ENCODE measurements at places on chromosomes 2 and 18.

DNA sequence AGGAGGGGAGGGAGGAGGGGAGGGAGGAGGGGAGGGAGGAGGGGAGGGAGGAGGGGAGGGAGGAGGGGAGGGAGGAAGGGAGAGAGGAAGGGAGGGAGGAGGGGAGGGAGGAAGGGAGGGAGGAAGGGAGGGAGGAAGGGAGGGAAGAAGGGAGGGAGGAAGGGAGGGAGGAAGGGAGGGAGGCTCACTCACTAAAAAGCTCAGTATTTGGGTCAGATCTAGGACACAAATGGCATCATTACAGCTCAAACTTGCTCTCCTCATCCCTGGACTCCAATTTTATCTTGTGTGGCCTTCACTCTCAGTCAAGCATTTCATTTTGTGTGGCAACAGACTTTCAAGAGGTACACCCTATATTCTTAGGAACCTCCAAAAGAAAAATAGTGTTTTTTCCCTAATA is 435.4 kb downstream of the IRS1 start:
- DNase-seq = no peak

GRCh38 chr2:191436368-191437055 is 191.3 kb downstream of the MYO1B start:
- no peak for DNase-seq

DNA sequence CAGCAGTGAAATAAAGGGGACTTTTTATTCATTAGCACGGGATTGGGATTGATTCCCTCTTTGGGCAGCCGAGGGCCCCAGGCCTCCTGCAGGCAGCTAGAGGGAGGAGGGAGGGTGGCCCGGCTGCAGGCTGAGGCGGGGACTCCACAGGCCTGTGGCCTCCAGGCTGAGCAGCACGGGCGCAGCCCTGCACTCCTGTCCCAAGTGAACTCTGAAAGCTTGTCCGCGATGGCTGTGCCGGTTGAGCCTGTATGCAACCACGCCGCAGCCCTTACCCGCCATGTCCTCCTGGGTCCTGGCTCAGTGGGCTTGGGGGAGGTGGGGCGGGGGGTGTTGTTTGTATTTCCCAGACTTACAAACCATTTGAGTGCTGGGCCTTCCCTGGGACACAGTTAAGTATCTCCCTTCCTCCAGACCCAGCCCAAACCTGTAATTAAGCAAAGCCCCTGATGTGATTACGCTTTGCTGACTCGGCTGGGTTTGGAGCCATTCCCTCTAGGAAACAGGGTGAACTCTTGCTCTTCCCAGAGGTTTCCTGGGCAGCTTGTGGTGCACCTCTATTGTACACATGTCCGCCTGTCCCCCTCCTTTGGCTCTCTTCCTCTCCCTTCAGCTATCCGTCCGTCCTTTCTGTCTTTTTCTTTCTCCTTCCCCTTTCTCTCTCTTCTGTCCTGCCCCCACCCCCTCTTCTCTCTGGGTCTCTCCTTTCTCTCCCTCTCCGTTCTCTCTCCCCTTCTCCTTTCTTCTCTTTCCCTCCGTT is 5.3 kb downstream of the GLI2 start:
- DNase-seq = peak; percentile 65

GRCh38 chr2:128358941-128359731 is 40.5 kb upstream of the HS6ST1 start:
- DNase-seq = no peak

DNA sequence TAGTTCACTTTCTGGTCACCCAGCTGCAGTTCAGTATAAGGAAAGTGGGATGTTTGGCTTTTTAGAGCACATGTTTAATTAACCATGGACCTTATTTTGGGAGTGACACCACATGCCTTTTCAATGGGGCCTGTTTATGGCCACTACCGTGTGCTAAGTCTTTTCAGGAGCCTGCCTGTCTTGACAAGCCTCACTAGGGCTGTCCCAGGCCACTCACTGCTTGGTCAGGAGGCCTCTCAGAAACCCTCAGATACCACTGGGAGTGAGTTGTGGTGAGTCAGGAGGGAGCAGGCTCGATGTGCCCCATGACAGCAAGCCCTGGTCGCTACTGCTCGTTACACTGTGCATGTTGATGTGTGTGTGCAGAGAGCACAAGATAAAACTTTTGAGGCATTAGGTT is 123.0 kb downstream of the MAP4K4 start:
- DNase-seq = peak; percentile 43

- DNase-seq = no peak
Measured at GRCh38 chr2:127818794-127819425, 7.9 kb upstream of the WDR33 start.

DNA sequence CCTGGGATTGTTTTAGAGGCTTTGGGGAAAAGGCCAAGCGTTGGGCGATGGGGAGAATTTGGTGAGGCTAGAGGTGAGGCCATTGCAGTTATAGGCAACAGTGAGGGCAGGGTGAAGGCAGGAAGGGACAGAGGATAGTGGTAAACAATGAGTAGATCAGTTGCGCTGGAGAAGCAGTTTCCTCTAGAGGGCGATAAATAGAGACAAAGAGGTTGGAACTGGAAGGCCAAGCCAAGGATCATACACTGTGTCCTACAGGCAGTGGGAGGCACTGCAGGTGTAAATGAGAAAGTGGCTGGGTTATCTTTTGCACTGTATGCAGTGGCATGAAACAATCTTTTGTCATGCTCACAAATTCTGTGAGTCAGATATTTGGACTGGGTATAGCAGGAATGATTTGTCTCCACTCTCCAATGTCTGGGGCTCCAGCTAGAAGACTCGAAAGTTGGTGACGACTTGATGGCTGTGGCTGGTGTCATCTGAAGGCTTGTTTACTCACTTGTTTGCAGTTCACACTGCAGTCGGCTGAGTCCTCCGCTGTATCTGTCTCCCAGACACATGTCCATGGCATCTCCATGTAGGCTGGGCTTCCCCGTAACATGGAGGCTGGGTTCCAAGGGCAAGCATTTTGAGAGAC is 82.1 kb downstream of the TNP1 start:
- peak; percentile 82 for DNase-seq

- no peak for DNase-seq
Measured at GRCh38 chr2:39435741-39436591, 1.1 kb downstream of the MAP4K3 start.

DNA sequence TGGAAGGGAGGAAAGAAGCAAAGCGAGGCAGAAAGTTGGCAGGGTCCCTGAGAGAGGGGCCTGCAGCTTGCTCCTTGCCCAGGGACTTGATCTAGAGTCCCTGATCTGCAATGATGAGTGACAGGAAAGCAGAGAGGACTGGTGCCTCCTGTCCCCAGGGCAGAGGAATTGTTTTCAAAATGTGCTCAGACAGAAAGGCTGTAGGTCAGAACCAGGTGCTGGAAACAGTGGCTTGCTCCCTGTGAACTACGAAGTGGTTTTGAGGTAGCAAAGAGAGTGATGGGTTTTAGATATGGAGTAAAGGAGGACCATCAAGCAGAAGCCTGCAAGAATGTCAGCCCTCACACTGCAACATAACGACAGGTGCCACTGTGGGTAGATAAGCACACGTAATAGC is 164.9 kb upstream of the SERTAD2 start:
- DNase-seq = no peak

- DNase-seq = no peak
Measured at GRCh38 chr2:127056086-127056485, 50.9 kb downstream of the BIN1 start.

DNA sequence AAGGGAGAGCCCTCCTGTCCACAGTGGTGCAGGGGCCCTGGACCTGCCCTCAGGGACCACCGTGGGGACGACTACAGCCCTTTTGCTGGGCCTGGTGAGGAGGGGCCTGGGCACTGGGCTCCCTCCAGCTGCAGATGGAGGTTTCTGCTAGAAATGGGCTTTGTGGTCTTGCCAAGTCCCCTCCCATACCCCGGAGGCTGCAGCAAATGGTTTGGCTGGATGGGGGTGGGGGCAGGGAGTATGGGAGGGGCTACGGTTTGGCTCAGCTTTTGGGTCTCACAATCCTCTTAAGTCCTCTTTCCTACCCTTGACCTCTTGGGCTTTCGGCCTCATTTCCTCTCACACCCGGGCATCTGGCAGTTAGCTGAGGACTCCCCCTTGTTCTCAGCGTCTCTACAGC is 21.7 kb downstream of the TET3 start:
- DNase-seq = peak; percentile 59

DNA sequence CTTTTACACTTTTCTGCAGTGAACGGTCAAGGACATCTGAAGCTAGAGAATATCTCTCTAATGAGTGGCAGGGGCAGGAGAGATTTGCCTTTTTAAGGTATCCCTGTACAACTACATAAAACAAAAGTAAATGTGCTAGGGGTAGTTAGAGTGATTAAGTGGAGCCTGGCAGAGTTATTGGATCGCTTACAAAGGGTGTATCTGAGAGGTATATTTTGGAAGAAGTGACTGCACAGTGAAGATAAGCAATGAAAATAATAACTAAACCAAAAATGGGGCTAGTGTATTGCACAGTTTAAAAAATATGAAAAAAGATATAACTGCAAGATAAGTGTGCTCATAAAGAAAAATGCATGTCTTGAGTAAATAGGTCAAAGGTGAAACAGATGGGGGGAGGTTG is 193.5 kb upstream of the EPC2 start:
- no peak for DNase-seq

- DNase-seq = no peak
Measured at GRCh38 chr2:135163306-135163705, 111.2 kb downstream of the RAB3GAP1 start.

DNA sequence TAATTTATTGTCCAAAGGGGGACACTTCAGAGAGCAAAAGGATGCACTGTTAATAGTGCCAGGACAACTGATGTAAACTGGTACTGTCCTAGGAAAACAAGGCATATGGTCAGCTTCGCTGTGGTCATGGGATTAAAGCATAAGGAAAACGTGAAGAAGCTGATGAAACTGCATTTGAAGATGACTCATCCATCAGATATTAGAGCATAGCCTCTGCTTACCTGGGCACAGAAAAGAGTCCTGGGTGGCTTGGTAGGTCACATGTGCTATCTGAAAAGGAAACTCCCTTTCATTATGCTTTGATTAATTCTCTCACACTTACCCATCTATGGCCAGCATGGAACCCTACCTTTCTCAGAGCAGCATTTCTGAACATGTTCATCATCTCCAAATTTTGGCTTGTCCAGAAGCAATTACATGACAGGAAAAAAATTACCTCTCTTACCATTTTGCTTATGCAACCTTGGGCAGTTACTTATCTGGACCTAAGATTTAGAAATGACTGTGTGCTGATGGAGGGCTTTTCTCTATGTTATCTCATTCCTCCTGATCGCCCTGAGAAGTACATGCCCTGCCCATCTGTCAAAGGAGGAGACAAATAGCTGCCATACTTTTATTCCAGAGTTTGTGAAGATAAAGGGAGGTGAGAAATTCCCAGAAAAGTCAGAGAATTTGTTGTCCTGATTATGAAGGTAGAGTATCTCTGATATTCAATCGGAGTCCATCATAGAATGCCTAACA is 275.3 kb upstream of the SLC14A2 start:
- DNase-seq = no peak

DNA sequence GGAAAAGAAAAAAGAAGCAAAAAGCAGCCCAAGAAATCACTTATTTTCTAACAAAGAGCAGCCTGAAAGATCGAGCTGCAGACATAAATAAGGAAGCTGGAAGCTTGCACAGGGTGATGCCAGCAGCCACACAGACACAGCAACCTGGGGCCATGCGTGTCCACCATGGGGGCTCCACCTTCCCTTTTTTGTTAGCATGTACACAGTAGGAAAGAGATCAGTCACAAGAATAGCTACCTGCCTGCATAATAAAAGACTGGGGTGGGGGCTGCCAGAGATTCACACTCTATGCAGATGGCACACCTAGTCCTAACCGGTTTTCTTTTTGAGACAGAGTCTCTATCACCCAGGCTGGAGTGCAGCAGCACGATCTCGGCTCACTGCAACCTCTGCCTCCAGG is 2.9 kb upstream of the CNOT11 start:
- DNase-seq = no peak
